Anterior cingulate cortex (tissue), 58 donors: ENCODE measurements at places on chromosomes 16 and 17.

GRCh38 chr17:32490101-32490482 lies 3.3 kb downstream of the CDK5R1 start:
- DNase-seq = peak; percentile 25

DNA sequence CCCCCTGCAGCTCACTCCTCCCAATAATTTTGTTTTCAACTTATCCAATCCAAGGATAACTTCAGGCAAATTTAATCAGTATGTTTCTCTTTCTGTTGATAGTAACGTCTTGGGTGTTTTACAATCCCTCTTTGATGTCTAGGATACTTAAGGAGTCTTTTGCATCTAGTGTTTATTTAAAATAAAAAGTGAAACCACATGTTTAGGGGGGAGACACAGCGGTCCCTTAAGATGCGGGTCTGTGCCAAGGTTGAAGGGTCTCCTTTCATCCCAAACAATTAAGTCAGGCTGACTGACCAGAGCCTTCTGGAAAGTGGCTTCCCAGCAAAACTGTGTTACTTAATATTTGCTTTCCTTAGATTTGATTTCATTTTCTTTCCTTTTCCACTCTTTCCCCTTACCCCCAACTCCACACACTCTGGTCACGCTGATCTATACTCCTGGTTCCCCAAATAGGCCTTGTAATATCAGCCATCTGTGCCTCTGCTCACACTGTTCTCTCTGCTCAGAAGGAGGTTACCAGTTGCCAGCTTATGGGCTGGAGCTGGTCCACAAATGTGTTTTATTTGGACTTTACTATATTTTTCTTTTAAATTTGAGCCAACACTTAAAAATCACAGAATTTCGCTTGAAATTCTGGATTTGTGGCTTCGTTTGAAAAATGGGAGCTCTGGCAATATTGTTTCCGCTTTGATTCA lies 11.2 kb downstream of the ANKS4B start:
- DNase-seq = no peak

DNA sequence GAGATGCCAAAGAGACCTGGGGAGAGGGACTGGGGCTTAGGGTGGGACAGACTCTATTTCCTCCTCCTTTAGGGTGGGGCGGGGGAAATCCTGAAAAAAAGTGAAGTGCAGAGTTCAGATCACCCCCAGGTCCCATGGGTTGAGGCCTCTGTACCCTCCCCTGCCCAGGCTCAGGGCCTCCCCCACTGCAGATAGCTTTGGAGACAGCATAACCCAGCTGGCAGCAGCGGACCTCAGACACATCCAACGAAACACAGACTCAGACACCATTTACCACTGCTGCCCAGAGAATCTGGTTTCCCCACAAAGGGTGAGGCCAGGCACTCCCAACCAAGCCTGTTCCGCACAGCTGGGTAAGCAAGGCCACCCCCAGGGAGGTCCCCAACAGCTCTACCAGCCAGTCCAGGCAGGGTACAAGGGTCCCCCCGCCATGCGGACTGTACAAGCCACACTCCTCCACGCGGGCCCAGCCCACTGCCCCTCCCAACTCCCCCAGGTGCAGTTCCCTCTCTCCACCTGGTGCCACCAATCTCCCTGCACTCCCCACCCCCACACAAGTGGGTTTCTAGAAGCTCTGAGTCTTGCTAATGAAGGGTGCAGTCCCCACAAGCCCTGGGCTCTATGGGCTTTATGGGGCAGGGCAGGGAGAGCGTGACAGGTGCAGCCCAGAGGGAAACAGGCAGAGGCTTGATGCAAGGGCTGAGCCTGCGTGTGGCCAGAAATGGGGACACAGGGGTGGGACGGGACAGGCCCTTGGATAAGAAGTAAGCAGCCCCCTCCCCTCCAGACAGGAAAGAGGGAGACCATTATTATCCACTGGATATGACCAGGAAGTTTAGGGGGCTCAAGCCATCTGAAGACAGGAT lies 8.9 kb downstream of the RHBDF2 start:
- no peak for DNase-seq

- DNase-seq = no peak
These were observed 8.7 kb downstream of the GSE1 start for GRCh38 chr16:85621698-85622428.

GRCh38 chr17:6567528-6568183 lies 11.3 kb upstream of the PITPNM3 start:
- no peak for DNase-seq
